ENCODE measurements at places on chromosomes 4 and X.
A peak's percentile ranks its signal among the peaks of the same experiment; 100 is the strongest.

- no peak for DNase-seq
These were observed at the start of gene FGB for GRCh38 chr4:154562697-154563254. Gene FGB (plus strand): TSS chr4:154563011. CDS start chr4:154563019, 8 bp downstream.

DNA sequence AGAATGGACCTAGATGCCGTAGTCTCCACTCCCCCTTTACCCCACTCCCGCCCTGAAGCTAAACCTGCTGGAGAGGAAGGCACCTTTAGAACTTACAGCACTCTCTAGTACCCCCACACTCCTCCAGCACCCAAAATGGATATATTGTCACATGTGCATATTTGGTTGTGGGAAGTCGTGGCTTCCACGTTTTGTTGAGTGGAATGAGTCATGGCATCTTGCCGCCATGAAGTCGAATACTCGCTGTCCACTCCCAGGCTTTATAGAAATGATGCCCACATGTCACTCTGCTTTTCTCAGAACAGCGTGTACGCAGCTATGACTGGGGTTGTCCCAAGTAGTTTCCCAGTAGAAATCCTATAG is 545 bp downstream of the ABCE1 start:
- peak; percentile 1 for DNase-seq

DNA sequence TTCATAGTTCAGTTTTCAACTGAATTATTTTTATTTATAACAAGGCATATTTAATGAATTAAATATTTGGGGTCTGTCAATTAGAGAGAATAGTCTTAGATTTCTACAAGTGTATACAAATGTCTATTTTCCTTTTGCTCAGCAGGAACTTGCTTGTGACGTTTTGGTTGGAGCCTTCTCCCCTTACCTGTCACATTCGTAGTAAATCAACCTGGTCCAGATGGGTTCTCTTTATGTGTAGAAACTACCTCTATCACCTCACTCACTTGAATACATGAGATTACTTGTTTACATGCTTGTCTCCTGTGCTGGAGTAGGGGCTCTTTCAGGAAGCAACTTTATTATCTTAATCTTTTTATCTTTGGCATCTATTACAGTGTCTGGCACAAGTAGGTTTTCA is 938.3 kb upstream of the IGFBP7 start:
- DNase-seq, result no peak

- no peak for DNase-seq
These were observed 24.5 kb downstream of the DHX15 start for GRCh38 chr4:24559889-24560288.

DNA sequence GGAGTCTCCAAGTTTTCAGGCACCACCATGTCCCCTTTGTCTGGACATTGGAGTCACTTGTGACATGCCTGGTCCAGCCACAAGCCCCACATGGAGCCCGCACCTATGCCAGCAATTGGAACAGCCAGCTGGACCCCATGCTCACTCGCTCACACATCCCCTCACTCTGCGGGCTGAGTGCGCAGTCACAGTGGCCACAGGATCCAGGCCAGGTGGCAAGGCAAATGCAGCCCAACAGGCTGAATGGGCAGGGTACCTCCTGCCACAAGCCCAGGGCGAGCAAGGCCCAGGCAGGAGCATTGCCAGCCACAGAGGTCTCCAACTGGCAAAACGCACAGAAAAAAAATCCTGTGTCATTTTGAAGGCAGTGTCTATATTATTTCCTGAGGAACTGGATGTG is 82.0 kb downstream of the ANXA10 start:
- DNase-seq, result no peak

DNA sequence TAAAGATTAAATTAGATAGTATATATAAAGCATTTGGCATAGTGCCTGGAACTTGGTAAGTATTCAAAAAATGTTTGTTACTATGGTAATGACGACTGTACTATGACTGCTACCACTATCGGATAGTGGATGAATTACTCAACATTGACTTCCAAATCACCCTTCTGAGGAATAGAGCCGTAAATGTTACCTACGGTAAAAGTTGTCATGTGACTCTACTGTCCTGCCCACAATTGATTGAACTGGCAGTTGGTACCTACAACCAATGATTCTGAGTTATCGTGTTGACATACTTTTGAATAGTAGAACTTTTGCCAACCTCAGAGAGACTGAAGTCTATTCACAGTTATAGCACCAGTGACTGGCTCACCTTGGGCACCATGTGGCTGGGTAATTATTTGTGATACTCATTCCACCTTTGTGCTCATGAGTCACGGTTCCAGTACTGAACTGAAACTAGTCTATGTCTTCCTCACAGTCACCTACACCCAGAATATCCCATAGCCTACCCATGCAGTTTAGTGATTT is 185.5 kb upstream of the PITX2 start:
- DNase-seq, result no peak

DNA sequence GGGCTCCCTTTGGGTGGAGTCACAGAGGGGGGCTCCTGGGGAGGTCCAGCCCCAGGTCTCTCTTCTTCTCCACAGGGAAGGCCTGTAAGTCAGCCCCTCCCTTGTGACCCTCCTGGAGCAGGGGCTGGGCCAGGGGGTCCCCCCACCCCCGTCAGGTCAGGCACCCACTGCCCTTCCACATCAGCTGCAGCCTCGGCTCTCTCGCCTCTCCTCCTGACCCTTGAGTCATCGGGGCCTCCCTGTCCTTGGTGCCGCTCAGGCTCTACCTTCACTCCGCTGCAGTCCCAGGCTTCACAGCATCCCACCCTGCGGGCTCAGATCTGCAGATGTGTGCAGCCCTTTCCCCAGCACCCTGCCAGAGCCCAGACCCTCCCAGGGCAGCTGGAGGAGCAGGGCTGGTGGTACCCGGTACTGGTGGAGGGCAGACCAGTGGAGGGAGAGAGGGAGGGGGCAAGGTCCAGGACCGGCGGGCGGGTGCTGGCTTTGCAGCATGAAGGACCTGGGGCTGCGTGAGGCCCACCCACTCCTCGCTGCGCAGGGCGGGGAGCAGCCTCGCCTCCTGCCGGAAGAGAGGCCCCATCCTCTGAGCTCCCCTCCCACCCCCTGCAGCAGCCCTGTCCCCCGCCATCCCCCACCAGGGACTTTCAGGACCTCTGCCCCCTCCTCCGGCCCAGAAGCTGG is 117.1 kb downstream of the FAM53A start:
- DNase-seq, result no peak

DNA sequence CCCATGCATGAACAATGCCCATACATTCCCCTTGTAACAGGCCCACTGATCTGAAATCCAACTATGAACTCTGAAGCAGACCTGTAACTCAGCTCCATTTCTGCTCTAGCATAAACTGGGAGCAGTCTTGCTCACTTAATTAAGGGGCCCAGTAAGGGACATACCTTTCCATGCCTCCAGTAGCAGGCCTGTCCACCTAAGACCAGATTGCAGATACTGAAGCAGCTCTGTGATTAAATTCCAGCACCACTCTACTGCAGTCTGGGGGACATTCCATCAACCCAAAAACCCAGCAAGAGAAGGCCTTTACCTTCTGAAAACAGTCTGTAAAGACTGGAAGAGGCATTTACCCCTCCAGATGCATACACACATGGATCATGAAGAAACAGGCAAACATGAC is 162.0 kb upstream of the NEIL3 start:
- no peak for DNase-seq

GRCh38 chrX:115427861-115428410 is 133.0 kb upstream of the PLS3 start:
- DNase-seq, result no peak

- DNase-seq, result no peak
These were observed 42.5 kb upstream of the MAP9 start for GRCh38 chr4:155419266-155419665.

GRCh38 chrX:85907316-85907715 is 140.0 kb downstream of the CHM start:
- no peak for DNase-seq

All from activated CD8-positive, alpha-beta memory T cell treated with anti-CD3 and anti-CD28 coated beads for 1 hour (primary cell).